ENCODE measurements at places on chromosomes 16 and 17.
A peak's percentile ranks its signal among the peaks of the same experiment; 100 is the strongest.

GRCh38 chr16:68429076-68429854, 19.0 kb downstream of the SMPD3 start:
- no peak for DNase-seq

DNA sequence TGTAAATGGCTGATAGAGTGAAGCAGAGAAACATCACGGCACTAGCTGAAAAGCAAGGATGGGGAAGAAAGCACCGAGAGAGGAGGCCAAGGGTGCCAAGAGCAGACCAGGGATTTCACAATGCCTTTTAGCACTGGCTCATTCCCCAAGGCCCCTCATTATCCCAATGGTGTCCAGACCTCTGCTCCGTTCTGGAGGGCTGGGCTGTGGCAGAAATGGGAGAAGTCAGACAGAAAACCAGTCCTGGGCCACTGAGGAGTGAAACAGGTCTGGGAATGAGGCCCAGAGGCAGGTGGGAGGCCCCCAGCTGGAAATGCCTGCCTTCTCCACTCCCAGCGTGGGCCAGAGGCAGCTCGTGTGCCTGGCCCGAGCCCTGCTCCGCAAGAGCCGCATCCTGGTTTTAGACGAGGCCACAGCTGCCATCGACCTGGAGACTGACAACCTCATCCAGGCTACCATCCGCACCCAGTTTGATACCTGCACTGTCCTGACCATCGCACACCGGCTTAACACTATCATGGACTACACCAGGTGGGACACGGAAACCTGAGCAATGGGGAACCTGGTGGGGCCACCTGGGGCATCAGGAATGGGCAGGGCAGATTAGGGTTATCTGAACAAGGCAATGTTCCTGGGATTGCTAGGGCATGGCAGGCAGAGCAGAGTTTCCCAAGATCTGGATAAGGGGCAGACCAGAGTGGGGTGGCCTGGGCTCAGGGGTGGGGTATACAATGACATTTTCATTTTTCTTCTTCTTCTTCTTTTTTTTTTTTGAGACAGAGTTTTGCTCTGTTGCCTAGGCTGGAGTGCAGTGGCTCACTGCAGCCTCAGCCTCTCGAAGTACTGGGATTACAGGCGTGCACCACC, 20.3 kb downstream of the ANKRD40 start:
- peak; percentile 24 for DNase-seq

GRCh38 chr16:65071433-65072311, 50.2 kb downstream of the CDH11 start:
- DNase-seq: peak; percentile 69

DNA sequence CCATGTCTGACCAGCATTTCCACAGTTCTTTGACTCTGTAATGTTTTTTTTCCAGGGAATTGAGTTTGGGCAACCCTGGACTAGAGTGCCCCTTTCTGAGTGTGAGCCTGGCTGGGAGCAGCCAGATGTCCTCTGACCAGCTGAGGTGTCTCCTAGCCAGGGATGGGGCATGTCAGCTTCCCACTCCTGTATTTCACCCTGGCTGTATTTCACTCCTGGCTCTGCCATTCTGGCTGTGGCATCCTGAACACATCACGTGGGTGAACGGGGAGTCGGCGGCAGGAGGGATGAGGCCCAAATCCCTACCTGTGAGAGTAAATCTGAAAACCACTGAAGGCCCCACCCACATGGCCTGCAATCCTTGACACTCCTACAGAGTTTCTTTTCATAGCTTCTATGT, 31.3 kb downstream of the KDM8 start:
- DNase-seq: no peak

DNA sequence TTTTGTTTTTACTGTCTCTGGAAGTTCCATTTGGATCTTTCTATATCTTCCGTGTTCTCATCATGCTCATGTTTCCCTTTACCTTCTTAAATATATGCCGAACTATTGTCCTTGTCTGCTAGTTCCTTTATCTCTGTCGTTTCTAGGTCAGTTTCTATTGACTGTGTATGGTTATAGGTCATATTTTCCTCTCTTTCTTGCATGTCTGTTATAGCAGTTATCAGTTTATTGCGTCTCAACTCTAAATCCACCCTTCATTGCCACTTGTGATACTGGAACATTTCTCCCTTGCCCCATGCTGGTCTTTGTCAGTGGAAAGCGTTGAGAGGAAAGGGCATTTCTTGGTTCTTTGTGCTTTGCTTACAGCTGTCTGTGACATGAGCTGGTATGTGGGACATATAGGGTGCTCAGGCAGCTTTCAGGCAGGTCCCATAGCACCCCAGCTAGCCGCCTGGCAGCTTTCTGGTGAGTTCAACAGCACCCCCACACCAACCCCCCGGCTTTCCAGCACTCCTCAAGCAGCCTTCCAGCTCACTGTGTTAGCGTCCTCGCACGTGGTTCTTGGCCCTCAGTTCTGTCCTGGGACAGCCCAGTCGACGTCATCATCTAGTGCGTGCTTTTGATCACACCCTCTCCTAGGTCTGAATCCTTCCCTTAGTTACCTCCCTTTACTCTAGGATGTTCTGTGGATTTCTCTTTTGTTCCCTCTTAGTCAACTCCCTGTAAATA, 15.4 kb upstream of the DNASE1 start:
- DNase-seq: no peak

DNA sequence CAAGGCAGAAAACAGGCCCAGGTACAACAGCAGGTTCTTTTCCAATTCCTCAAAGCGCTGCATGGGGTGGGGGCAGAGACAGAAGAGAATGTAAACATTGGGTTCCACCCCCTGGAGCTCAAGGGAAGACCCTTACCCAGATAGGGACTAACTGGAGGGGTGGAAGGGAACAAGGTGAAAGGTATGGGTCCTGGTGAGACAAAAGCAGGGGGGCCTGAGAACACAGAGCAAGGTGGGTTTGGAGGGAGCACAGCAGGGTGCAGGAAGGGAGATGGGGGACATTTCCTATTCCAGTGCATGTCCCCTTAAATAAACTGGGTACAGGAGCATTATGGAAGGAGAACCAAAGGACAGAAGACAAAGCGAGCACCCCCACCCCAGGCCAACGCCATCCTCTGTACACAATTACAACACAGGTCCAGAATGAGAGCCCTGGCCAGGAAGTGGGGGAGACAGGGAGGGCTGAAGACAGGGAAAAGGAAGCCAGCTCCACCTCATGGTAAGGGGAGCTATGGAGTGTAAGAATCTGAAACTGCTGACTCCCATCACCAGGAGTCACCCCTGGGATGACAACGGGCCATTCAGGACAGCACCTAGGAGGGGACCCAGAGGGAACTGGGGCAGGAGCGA, 2.1 kb upstream of the CD2BP2 start:
- DNase-seq: no peak

Data from EH (cell line).